CD4-positive, CD25-positive, alpha-beta regulatory T cell (primary cell): ENCODE measurements at places on chromosomes 4 and X.

- no peak for DNase-seq
Observed at GRCh38 chr4:22683726-22684125, 9.0 kb upstream of the GBA3 start.

- DNase-seq, result no peak
Observed at GRCh38 chr4:68907245-68907644, 44.4 kb downstream of the UGT2A3 start.

DNA sequence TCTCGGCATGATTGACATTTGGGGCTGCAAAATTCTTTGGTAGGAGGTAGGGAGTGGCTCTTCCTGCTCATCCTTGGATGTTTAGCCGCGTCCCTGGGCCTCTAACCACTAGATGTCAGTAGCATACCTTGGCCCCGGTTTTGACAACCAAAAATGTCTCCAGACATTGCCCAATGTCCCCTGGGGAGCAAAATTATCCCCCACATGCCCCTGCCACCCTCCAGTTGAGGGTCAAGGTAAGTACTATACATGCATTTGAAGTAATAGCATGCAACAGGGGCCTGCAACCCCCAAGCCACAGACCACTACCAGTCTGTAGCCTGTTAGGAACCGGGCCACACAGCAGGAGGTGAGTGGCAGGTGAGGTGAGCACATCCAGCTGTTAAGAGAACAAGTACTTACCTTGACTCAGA lies 17.6 kb upstream of the KIAA1210 start:
- DNase-seq, result no peak

- no peak for DNase-seq
Observed at GRCh38 chrX:127138218-127138617, 318.7 kb downstream of the PRR32 start.

GRCh38 chrX:19981947-19982346 lies 8.9 kb downstream of the BCLAF3 start:
- DNase-seq, result no peak

DNA sequence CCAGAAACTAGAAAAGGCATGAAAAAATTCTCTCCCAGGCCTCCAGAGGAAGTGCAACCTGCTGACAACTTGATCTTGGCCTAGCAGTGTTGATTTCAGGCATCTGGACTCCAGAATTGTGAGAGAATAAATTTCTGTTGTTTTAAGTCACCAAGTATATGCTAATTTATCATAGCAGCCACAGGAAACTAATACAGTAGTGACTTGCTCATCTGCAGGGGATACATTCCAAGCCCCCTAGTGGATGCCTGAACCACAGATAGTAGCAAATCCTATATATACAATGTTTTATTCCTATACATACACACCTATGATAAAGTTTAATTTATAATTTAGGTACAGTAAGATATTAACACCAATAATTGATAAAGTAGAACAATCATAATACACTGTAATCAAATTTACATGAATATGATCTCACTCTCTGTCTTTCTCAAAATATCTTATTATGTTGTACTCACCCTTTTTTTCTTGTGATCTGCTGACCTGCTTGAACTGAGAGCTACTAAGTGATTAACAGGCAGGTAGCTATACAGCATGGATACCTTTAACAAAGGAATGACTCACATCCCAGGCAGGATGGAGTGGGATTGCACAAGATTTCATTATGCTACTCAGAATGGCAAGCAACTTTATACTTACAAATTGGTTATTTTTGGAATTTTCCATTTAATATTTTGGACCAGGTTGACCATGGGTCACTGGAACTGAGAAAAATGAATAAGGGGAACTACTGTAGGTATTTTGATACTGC lies 501.1 kb downstream of the KCNIP4 start:
- DNase-seq, result no peak

GRCh38 chrX:19799319-19800182 lies 87.8 kb downstream of the SH3KBP1 start:
- DNase-seq, result peak; percentile 11

DNA sequence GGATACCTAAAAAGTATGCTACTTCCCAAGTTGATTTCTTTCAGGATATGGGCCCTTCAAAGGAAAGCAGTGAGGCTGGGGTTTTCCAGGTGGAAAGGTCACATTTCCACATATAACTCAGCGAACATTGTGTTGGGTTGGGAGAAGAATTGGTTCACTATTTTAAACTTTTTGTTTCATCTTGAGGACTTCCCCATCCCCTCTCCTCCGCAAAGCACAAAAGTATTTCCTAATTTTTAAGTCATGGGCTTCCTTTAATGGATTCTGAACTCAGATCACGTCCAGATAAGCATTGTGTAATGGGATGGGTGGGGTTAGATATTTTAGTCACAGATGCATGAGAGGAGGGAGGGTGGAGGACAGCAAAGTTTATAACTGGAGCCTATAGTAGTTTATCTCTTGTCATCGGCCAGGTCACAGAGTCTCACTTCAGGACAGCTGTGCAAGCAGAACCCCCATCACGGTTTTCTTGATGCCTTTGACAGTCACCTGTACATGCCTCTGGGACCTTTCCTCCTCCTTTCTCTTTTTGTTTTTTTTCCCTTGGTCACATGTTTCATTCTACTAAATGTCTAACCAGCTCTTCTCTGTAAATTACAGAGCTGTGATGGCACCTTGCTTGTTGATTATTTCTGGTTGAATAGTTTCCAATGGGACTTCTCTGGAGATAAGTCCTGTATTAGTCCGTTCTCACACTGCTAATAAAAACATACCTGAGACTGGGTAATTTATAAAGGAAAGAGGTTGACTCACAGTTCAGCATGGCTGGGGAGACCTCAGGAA lies 115.4 kb downstream of the PTTG2 start:
- no peak for DNase-seq

- DNase-seq, result no peak
Observed at GRCh38 chrX:54089191-54089590, 44.9 kb upstream of the PHF8 start.

GRCh38 chr4:89175611-89176010 lies 64.3 kb downstream of the TIGD2 start:
- no peak for DNase-seq

- DNase-seq, result no peak
Observed at GRCh38 chr4:95672811-95673210, 124.0 kb upstream of the UNC5C start.

DNA sequence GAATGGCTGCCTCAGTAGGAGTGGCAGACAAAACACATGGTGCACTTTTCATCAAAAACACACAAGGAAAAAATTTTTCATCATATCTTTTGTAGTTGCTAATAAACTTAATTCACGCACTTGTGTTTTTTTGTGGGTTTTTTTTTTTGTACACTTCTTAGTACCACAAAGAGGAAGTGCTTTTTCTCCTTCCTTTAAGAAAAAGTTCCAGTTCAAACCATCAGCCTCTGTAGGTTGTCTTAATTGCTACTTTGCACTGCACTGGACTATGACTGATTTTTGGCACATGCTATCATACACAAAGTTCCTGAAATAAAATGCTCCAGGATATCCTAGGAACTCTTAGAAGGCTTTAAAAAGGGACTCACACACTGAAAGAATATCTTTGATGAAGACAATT lies at the start of gene PHEX:
TSS of gene PHEX (plus strand) at position 242 of the 400 bp plus-strand sequence. CDS start 681 bp downstream, outside the sequence.
- no peak for DNase-seq

DNA sequence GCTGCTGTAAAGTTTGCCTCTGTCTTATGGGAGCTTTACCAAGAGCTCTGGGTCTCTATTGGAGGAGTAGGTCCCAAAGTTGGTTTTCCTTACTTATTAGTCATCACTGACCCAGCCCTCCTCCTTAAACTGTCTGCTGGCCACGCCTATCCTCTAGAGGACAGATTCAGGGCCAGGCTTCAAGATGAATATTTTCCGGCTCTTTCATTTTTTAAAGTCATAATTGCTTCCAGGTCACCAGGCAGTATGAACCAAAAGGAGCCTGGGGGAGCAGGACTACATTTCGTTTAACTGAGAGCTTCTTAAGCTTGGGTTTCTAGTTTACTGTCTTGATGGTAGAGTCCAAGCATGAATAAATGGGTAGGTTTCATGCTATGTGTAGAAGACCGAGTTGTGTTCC lies 13.7 kb downstream of the BCORL1 start:
- DNase-seq, result no peak

GRCh38 chr4:8900588-8900987 lies 28.9 kb upstream of the HMX1 start:
- DNase-seq, result no peak

- no peak for DNase-seq
Observed at GRCh38 chr4:162852642-162853041, 314.0 kb downstream of the NAF1 start.

GRCh38 chr4:125741825-125742452 lies 427.2 kb downstream of the FAT4 start:
- DNase-seq, result no peak

DNA sequence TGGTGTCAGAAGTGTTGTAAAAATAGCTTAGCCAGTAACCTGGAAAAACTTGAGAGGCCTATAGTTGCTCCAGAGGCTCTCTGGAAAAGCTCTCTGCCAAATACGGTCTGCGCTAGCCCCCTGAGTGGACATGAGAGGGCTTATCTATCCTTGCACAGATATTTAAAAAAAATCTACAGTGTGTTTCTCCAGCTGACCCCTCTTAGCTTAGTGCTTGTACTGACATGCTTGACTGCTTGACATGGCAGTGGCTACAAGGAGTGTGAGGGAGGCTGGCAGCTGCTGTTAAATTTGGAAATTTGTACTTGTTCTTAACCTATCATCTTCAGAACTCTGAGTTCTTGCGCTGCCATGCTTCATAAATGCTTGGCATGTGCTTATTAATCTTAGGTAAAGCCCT lies 229.2 kb downstream of the RBMX2 start:
- no peak for DNase-seq

GRCh38 chr4:79958466-79959264 lies 114.4 kb downstream of the ANTXR2 start:
- no peak for DNase-seq
